ENCODE measurements at places on chromosomes 16 and 17.

GRCh38 chr16:85626191-85626981, 13.3 kb downstream of the GSE1 start:
- no peak for DNase-seq

- DNase-seq = no peak
These were observed 8.1 kb downstream of the SLC43A2 start for GRCh38 chr17:1620486-1620885.

GRCh38 chr16:66939366-66939765, 4.0 kb downstream of the CES2 start:
- no peak for DNase-seq

- DNase-seq = no peak
These were observed 178.1 kb upstream of the TOX3 start for GRCh38 chr16:52725043-52725442.

- no peak for DNase-seq
These were observed 43.8 kb downstream of the CYTH1 start for GRCh38 chr17:78738278-78738677.

DNA sequence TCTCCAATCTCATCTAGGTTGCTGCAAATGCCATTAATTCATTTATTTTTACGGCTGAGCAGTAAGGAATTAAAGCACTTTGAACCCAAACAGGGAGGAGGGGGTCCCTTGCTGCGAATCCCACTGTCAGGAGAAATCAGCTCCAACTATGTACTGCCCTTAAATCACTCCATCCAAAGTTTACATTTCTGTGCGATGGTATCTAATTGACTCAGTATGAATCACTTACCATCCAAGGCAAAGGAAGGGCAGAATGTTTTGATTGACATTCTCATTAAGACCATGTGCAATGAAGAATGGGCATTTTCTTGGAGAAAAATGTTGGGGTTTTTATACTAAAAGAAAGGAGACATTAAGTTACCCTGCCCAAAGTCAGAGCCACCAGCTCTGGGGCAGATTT, 47.7 kb upstream of the XYLT1 start:
- no peak for DNase-seq

DNA sequence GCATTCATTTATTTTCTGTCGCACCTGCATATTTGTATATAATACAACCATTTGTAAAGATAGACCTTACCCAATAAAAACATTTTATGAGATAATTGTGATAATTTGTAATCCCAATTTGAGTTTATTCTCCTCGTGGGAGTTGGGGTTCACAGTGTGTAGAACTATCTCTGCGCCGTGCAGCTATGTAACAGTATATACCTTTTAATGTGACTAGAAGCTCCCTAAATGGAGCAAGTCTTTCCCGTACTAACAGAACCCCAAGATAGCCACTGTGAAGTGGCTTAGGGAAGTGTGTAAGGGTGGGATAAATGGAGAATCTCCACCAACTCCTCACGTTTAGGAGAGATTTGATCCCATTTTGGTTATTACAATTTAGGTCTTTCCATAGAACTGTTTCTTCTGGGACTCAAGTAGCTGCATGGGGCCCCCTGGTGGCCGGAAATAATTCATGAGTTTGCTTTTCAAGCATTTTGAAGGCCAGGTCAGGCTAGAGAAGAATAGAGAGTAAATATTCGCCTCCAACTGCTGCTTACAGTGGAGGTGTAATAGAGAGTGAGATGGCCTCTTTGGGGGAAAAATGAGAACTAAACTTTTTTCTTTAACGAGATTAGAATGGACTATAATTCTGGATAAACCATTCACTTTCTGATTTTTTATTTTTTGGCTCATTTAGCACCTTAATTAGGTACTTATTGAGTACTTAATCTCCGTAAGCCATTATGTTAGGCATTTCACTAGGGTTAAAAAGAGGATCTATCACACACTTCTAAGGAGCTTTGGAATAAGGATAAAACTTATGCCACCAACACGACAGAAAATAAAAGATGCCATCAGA, 4.5 kb downstream of the TMEM100 start:
- peak; percentile 48 for DNase-seq

DNA sequence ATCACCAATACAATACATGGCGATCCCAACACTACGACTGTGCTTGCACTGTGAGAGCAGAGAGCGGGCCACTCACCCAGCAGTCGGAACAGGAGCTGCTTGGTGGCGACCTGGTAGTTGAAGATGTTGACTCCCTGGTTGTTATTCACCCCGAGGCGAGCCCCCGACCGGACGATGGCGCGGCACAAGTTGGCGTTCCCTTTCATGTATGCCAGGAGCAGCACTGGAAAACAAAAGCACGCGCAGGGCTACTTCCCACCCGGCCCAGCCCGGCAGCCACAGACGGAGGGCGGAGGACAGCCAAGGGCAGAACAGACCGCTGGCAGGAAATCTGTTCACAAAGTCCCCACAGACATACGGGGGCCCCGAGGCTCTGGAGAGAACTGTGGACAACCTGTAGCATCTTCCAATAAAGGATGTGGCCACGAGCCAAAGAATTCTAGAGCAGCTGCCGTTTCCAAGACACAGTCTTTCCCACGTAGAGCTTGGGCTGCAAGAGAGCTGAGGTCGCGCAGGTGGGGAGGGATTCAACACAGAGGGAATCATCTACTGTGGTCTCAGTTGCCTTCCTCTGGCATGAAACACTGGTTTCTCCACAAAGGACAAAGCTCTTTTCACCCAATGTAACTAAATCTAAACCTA, 27.8 kb downstream of the CYB5D2 start:
- DNase-seq = no peak

DNA sequence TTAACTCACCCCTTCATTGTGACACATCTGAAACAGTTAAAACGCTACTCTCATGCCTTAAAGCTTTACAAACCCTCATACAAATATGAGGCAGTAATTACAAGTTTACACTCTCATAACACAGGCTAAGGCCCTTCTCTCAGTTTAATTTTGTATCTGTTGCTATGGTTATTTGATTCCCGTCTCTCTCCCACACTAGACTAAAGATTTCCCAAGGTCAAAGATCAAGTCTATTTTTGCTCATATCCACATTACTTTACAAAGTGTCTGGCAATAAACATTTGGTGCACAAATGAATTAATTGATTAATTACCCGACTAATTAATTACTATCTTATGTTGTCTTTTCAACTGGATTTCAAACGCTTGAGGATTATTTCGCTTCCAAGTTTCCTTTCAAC, 86.4 kb upstream of the MYOCD start:
- no peak for DNase-seq

- no peak for DNase-seq
These were observed 8.2 kb downstream of the WDR45B start for GRCh38 chr17:82640036-82640435.

DNA sequence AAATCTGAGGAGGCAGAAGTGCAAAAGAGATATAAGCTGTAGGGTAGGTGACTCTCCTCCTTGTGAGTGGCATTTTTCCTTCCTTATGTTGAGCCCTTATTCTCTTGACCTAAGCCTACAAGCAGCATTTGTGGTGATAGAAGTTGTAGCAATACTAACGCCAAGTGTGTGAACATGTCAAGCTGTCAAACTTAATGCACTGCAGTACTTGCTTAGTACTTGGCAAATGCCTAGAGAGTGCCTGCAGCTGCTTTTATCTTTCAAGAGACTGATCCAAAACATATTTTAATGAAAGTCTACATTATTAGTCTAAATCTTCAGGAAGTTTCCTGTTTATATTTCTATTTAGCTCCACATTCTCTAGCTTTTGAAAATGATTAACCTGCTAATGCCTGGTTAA, 83.2 kb downstream of the CNTNAP4 start:
- DNase-seq = no peak

- no peak for DNase-seq
These were observed 26.3 kb upstream of the SLC38A8 start for GRCh38 chr16:84068783-84069462.

DNA sequence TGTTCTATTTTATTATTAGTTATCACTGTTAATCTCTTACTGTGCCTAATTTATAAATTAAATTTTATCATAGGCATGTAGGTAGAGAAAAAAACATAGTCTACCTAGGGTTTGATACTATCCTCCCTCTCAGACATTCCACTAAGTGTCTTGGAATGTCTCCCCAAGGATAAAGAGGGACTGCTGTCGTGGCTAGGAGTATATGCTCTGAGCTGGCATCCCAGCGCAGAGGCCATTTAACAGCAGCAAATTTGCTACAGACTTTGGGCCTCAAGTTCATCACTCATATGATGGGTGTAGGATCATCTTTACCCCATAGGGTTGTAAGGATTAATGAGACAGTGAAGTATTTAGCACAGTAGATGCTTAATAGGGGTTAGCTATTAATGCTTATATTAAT, 56.7 kb downstream of the ZFHX3 start:
- no peak for DNase-seq

DNA sequence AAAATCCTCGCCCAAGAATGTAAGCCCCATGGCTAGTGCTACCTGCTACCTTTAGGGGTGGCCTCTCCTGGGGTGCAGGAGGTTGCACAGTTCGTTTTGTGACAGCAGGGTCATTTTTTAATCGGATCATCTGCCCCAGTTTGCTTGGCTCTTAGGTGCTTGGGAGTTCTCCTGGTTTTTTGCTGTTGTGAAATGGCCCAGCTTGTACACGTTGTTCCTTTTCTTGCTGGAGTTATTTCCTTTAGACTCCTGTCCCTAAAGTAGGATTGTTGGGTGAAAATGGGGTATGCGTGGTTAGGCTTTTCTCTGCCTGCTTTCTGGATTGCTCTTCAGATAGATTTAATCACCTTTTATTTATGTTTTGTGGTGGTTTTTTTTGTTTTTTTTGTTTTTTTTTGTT, 25.8 kb downstream of the ABCC1 start:
- DNase-seq = no peak

- DNase-seq = no peak
These were observed 69.4 kb upstream of the LHX1 start for GRCh38 chr17:36867716-36868341.

GRCh38 chr17:28527181-28527681, 21.1 kb downstream of the FOXN1 start:
- DNase-seq = no peak

- DNase-seq = no peak
These were observed 70.1 kb upstream of the CREBBP start for GRCh38 chr16:3950343-3951193.

- DNase-seq = peak; percentile 38
These were observed 53.4 kb downstream of the ARSG start for GRCh38 chr17:68344701-68345136.

- DNase-seq = no peak
These were observed 1.7 kb downstream of the CASKIN2 start for GRCh38 chr17:75513641-75514000.

DNA sequence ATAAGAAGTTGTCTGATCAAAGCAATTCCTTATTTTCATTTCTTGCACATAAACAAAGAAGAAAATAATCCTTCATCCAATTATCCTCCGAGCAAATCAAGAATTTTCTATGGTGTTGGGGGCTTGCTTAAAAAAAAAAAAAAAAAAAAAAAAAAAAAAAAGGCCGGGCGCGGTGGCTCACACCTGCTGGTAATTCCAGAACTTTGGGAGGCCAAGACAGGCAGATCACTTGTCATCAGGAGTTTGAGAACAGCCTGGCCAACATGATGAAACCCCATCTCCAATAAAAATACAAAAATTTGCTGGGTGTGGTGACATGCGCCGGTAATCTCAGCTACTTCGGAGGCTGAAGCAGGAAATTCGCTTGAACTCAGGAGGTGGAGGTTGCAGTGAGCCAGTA, 19.3 kb downstream of the CNP start:
- no peak for DNase-seq

- DNase-seq = no peak
These were observed 64.0 kb upstream of the DNAH17 start for GRCh38 chr17:78641243-78641642.

DNA sequence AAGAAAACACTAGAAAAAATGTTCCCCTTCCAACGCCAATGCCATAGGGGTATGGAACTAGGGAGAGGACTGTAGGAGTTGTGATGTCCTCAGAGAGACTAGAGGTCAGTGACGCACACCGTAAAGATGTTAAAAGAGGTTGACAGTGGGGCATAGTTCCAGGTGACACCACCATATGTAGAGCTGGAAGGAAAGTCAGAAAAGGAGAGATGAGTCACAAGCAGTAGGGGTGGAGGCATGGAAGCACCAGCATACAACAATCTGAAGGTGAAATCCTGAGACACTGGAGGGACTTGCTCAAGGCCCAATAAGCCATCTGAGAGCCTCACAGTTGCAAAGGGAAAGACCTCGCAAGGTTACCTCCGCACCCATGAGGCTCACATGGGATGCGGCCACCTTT, 76.0 kb downstream of the ZNF18 start:
- DNase-seq = no peak

GRCh38 chr16:70630960-70631745, 15.2 kb upstream of the IL34 start:
- DNase-seq = no peak

DNA sequence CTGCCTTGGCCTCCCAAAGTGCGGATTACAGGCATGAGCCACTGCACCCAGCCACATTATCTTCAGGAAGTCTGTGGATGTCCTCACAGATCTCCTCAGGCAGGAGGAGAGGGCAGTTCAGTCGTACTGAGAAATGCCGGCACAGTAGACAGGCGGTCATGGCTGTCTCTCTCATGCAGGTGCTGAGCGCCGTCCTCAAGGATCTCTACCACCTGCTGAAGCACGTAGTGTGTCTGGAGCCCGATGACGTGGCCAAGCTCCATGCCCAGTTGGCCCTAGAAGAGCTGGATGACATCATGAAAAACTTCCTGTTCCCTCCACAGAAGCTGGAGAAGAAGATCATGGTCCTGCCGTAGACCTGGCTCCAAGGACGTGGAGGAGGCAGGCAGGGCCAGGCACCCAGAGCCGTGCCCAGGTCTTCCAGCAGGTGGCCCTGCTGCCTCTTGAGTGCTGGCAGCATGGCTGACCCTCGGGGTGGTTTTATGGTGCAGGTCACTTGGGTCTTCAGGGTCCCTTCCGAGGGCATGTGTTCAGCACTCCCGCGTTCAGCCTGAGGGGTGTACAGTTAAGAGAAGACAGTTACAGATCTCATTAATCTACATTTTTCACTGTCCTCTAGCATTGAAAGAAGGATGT, 22.0 kb upstream of the HAS3 start:
- DNase-seq = no peak

DNA sequence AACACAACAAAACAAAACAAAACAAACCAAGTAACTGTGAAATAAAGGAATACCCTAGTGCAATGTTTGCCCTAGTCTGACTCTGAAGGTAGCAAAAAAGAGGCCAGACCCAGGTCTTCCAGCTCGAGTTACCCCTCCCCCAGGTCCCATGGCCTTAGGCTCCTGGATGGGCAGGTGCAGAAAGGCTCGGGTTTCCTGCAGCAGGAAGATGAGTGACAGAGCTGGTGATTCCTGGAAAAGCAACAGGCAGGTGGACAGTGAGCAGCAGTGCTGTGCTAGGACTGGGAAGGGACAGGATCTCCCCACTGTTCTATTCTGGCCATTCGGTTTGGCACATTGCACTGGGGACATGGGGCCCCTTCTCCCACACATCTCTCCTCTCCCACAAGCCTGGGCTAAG, 42.9 kb upstream of the MRTFB start:
- no peak for DNase-seq

GRCh38 chr17:37191219-37191618, 184.6 kb upstream of the C17orf78 start:
- no peak for DNase-seq

DNA sequence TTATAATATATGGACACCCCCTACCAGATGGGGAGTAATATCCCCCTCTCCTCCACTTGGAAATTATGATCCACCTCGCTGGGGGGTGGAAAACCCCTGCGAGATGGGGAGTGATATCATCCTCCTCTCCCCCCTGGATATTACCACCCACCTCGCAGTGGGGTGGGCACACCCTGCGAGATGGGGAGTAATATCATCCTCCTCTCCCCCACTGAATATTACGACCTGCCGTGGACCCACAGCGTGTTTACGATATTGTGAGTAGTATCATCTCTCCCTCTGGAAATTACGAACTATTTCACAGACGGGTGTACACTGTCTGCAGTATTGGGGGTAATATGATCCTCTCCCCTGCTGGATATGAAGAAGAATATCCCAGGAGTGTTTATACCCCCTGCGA, 228.3 kb upstream of the WSCD1 start:
- no peak for DNase-seq
